Activated CD4-positive, alpha-beta T cell treated with anti-CD3 and anti-CD28 coated beads, Interleukin-10, Interleukin-2, amounts not matched to agents 100 ng/mL and 50 ng/mL, durations not matched to agents 16 hours and 8 hours (primary cell): ENCODE measurements at places on chromosomes 5 and 9.

- no peak for DNase-seq
Observed at GRCh38 chr5:30572279-30572678, 621.2 kb upstream of the CDH6 start.

- DNase-seq, result no peak
Observed at GRCh38 chr5:179292681-179293635, 52.3 kb downstream of the ADAMTS2 start.

DNA sequence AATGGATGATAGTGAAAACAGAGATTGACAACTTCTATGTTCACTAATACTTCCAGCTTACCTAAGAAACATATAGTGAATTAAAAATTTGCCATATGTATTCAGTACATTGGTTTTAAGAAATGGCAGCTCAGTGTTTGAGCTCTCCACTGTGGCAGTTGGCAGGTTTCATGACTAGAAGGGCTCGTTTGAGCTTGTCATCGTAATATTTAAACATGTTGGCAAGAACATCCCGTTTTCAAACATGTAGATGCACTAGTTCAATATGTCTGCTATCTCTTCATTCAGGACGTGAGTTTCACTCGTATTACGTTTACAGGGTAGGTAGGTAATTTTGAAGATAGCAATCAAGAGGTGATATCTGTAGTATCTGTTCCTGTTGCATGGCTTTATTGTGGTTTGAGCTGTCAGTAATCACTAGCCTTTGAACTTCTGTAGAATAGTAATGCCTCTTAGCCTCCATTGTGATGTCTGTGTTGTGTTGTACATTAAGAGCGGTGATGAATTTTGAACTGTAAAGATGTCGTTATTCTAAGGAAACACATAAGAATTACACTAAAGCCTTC is 74.8 kb downstream of the NLN start:
- peak; percentile 36 for DNase-seq

DNA sequence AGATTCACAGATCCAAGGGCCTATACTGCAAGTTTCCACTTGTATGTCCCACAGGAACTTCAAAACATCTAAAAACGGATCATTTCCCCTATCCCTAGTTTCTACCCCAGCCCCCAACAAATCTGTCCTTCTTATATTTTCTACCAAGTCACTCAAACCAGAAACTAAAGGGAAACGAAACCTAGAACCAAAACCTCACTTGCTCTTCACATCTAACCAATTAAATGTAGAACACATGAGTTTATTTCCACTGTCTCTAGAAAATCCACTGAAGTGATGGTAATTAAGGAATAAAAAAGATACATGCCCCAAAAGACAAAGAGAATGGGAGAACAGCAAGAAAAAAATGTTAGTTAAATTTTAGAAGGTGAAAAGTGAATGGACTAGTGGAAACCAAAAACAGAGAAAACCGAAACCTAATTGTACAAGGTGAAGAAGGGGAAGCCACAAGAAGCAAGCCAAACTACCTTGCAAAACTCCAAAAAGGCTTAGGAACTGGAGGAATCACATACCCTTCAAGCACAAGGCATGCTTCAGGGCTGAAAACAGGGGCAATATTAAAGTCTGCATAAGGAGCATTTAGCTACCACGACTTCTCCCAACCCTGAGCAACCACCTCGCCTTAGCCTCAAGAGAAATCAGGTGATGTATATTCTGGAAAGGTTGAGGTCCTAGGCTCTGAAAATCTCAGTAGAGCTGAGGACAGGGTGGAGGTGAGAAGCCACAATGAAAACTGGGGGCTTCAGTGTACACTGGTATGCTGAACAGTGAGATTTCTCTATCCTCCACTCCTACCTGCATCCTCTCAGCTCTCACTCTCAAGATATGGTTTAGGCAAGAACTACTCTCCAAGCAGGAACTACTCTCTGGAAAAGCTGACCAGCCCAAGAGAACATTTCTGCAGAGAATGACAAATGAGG is 11.1 kb downstream of the SMU1 start:
- DNase-seq, result no peak

DNA sequence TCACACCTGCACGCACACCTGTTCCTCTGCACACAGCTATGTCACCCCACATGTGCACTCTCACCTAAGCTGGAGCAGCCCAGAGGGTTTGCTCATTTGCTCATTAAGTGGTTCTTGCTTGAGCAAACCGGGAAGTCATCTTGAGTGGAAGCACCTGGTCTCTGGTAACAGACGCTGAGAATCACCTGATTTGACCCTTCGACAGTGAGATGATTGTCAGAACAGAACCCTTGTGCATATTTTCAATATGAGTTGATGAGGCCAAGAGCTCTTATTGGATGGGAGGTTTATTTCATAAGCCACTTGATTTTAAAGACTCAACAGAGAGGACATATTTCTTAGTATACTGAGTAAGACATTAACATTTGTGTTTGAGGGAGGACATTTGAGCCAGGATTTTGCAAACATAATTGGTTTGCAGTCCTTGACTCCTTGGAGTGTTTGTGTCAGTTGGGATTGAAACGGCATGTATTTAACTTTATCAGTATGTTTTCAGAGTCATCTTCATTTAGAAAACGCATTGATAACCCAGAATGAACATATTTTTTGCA is 22.1 kb upstream of the LPCAT1 start:
- DNase-seq, result no peak

GRCh38 chr5:149730620-149731331 is 666 bp downstream of the PPARGC1B start:
- peak; percentile 64 for DNase-seq

DNA sequence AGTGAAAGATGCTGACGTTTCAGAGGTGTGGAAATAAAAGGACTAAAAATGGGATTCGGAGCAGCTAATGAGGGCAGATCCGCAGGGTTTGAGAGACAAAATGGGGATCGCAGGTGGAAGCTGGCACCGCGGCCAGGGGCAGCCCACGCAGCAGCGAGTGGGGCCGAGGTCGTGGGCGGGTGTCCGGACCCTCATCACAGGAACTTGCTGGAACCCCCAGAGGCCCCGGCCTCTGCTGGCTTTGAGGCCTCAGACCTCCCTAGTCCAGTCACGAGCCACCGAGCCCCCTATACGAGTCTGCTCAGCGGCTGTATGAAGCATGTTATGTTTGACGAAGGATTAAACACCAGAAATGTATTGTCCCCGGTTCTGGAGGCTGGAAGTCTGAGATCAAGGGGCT is 45.8 kb upstream of the FCN1 start:
- no peak for DNase-seq

- no peak for DNase-seq
Observed at GRCh38 chr5:147372191-147372590, 137.4 kb downstream of the STK32A start.

DNA sequence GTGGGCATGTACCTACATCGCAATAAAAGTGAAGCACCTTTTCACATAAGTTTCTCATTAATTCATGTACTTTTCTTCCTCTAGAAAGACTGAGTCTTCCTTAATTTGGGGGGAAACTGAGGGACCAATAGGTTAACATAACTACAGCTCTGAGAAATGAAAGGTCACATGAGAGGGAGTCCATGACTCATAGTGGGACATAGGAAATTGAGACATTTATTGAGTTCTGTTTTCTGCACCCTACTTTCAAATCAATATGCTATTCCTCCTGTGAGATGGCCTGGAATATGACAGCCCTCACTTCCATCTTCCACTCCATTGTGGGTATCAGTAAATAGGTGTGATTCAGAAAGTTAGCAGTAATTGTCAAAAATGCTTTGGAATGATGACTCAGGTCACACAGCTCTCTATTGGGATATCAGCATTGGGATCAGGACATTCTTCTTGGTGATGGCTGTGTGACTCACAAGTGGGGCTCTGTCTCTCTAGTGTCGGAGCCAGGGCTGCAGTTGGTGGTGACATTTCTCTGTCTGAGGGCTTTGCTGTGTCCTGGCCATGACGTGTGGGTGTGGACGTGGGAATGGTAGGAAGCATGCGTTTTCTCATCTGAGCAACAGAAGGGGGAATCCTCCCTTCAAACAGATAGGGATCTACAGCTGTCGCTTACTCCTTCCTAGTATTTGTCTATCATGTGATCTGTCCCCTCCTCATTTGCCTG is 125.0 kb downstream of the TRIO start:
- DNase-seq, result no peak

GRCh38 chr5:37308793-37309192 is 59.6 kb upstream of the CPLANE1 start:
- no peak for DNase-seq

GRCh38 chr5:172389578-172390112 is 64.7 kb downstream of the SH3PXD2B start:
- DNase-seq, result no peak

GRCh38 chr5:80615266-80615914 is 39.1 kb upstream of the MSH3 start:
- no peak for DNase-seq

DNA sequence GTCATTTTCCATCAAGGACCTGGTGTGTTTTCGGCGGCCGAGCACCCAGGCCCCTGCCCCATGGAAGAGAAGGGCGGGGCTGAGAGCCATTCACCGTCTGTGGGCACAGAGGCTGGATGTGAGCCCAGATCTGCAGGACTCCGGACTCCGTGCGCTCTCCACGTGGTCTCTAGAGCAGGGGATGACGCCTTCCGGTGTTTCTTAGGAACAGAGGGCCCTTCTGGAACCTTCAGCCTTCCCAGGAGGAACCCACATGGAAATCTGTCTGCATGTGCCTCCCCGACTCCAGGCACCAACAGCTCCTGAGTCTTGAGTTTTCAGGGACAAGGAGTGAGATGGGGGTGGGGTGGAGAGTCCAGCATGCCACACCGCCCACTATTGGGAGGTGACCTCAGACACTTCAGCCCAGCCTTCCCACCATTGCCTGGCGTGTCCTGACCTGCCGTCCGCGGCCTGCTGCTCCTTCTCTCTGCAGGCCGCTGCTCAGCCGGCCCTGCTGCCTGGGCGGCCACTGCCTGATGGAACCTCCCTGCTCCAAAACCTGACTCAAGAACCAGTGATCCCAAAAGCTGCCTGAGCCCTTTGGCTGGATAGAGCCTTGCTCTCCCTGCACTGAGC is 2.4 kb upstream of the RXRA start:
- DNase-seq, result no peak

GRCh38 chr9:120729791-120730241 is 15.5 kb upstream of the MEGF9 start:
- DNase-seq, result no peak
